Foreskin keratinocyte (primary cell): ENCODE measurements at places on chromosomes 5 and 9.

DNA sequence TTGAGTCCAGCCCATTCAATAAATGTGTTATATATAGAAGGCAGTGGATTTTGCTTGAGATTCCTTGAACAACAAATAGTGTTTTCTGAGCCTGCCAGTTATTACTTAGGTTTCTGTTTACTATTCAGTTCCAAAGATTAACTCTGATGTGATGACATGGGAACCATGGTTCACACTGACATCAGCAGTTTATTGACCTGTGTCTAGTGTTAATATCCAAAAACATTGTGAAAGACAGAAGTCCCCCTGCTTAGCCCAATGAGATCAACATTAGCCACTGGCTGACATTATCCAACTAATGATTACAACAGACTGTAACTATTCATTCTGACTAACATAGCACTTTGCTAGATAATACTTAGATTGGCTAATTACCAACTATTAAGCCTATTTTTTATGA lies 14.9 kb downstream of the APBA1 start:
- DNase-seq, result no peak

DNA sequence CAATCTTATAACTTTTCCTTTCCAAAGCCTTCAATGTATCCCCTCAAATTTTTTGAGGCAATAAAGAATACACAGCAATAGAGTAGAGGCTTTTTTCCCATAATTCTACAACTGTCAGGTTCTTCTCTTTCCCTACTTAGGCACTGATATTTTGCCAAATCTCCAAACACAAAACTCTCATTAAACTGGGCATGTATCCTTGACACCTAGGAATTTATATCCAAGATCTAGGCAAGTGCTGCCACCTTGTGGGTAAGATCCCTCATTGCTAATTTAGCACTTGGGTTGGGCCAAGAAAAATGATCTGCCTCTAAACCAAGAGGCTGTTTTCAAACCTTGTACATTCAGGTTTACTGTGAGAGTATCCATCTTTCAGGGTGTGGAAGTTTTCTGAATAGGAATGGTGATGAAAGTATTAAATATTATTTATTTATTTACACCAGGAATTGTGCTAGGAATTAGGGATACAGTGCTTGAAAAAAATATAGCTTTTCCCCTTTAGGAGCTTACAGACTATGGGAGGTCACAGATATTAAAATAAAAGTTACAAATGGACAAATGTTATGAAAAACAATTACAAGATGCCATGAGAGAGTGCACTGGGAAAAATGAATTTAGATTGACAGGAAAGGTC lies 17.6 kb downstream of the TSTD2 start:
- DNase-seq, result peak; percentile 13

GRCh38 chr9:14238079-14238478 lies 75.9 kb downstream of the NFIB start:
- peak; percentile 55 for DNase-seq

DNA sequence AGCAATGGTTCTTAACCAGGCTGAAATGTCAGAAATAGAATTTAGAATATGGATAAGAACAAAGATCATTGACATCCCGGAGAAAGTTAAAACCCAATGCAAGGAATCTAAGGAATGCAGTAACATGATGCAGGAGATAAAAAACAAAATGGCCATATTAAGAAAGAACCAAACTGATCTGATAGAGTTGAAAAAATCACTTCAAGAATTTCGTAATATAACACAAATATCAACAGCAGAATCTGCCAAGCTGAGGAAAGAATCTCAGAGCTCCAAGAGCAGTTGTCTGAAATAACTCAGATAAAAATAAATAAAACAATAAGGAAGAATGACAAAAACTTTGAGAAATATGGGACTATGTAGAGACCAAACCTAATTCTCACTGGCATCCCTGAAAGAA lies 37.8 kb upstream of the TAS2R1 start:
- DNase-seq, result no peak

GRCh38 chr9:129822898-129823541 lies 916 bp downstream of the TOR1A start:
- no peak for DNase-seq

DNA sequence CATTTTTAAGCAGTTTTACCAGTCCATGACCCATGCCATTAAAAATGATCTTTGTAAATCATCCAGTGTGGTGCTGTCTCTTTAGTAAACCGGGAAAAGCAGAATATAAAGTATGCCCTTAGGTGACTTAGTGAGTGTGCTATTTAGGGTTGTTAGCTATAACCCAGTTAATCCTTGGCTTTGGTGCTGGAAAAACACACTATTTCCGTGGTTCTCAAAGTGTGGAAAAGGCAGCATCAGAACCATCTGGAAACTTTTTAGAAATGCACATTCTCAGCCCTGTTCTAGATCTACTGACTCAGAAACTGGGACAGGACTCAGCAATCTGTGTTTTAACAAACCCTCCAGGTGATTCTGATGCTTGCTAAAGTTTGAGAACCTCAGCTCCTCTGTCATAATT lies 123.6 kb upstream of the ZNF608 start:
- no peak for DNase-seq

- no peak for DNase-seq
Observed at GRCh38 chr5:38295751-38296150, 37.4 kb downstream of the EGFLAM start.

GRCh38 chr5:154332451-154332850 lies 113.3 kb upstream of the SAP30L start:
- no peak for DNase-seq

GRCh38 chr9:36772449-36773403 lies 200.0 kb downstream of the MELK start:
- DNase-seq, result no peak

- DNase-seq, result no peak
Observed at GRCh38 chr9:84486663-84487062, 146.1 kb upstream of the SLC28A3 start.

DNA sequence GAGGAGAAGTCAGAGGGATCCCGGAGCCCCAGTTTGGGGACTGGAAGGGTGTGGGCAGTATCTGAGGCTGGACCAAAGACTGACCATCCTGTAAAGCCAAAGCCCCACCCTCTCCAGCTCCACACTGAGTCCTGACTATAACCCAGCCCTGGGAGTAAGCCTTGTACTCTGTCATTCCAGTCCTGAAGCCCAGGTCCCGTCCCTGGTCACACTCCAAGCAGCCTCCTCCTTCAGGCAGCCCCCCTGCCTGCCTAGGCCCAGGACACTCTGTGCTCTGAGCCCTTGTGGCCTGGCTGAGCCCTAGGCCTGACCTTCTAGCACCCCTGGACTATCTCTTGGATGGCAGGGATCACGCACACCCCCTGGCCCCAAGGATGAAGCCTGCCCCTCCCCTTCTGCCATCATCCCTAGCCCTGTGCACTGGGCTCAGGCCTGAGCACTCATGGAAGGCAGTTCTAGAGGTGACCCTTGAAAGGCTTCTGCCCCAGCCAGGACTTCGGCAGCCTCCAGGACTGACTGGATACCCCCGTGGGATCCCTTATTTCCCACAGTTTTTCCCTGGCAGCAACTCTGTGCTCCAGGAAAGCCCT lies 28.0 kb upstream of the ENHO start:
- DNase-seq, result no peak

DNA sequence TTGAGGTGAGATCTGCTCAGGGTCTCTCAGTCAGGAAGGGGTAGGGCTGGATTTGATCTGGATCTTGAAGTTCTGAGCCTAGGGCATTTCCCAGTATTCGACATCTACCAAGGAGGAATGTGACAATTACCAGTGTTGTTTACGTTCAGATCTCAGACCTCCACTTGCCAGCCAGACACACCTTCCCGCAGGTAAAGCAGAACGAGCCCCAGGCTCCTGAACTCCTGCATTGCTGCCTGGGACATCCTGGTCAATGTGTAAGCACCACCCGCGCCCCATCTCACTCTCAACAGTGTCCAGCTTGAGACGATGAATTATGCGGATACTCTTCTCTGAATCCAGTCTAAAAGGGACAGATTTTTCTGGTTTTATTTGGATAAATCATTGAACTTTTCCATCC lies 56.7 kb upstream of the PTCH1 start:
- no peak for DNase-seq
